Fibroblast of pulmonary artery (primary cell): ENCODE measurements at places on chromosomes 1 and 21.

GRCh38 chr1:51472359-51472758, 46.7 kb downstream of the EPS15 start:
- DNase-seq: peak; percentile 42

DNA sequence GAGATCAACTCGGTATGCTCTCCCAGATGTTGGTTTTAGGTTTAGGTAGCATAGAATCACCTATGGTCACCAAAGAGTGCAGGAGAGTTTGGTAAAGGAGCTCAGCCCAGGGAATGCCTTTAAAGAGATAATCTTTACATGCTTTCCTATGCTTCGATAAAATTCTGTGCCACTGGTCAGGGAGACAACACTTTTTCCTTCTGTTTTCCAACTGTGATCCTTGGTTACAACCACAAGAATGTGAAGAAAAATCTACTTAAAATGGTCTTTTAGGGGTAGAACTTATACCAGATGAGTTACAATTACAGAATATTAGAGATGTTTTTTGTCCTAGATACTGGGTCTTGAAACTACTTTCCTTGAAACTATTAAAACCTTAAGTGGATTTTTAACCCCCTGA, 895.6 kb downstream of the TTLL7 start:
- no peak for DNase-seq

DNA sequence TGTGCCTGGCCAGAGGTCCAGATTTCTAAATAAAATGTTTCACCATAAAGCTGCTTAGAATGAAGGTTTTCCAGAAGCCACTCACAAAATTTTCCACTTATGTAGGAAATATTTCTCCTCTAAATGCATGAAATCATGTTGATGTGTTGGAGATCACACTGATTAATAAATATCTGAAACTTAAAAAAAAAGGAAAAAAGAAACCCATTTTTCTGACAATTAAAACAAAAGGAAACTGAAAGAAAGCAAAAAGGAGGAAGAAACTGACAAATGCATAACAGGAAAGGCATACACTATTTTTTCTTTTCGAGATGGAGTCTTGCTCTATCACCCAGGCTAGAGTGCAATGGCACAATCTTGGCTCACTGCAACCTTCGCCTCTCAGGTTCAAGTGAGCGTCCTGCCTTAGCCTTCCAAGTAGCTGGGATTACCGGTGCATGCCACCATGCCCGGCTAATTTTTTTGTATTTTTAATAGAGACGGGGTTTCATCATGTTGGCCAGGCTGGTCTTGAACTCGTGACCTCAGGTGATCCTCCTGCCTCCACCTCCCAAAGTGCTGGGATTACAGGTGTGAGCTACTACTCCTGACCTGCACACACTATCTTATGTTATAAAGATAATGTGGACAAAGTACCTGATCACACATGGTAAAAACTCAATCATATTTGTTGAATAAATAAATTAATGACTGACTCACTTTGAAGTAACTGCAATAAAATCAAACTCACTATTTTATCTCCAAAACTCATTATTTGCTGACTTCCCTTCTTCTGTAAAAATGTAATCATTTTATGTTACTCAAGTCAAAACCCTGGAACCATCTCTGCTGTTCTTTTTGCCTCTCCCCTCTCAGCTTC, 149.8 kb upstream of the NR5A2 start:
- DNase-seq: no peak

DNA sequence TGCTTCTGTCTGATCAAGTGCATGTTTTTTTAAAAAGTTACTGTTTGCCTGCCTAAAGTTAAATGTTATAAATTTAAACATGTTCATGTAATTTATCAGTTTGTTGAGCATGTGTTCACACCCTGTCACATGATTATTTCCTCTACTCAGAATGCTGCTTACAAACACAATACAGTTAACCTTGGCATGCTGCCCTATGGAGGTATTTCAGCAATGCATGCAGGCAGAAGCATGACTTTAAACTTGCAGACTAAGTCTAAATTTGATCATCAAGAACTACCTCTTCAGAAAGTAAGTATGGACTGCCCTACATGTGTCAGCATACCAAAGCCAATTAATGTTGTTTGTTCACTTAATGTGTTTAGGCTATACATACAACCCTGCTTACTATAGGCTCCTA, 161.6 kb downstream of the LRRC40 start:
- peak; percentile 90 for DNase-seq

GRCh38 chr21:33246506-33246905, 16.8 kb downstream of the IFNAR2 start:
- no peak for DNase-seq

- no peak for DNase-seq
Observed at GRCh38 chr1:158731707-158732106, 11.2 kb upstream of the OR6K3 start.

DNA sequence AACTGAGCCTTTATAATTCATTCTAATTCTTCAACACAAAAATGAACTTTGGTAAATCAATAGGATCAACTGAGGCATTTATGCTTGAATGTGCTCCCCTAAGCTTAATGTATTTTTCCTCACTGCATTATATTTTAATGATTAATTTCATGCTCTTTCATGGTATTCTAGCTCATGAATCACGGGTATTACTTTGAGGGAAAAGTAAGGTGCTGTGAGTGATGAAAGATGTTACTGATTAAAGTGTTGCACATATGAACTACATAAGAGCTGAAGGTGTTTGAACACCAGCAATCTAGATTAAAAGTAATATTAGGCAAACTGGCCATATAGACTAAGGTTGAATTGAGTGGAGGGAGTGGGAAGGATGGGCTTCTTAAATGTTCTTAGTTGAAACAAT, 1.9 kb downstream of the DPYD start:
- no peak for DNase-seq

DNA sequence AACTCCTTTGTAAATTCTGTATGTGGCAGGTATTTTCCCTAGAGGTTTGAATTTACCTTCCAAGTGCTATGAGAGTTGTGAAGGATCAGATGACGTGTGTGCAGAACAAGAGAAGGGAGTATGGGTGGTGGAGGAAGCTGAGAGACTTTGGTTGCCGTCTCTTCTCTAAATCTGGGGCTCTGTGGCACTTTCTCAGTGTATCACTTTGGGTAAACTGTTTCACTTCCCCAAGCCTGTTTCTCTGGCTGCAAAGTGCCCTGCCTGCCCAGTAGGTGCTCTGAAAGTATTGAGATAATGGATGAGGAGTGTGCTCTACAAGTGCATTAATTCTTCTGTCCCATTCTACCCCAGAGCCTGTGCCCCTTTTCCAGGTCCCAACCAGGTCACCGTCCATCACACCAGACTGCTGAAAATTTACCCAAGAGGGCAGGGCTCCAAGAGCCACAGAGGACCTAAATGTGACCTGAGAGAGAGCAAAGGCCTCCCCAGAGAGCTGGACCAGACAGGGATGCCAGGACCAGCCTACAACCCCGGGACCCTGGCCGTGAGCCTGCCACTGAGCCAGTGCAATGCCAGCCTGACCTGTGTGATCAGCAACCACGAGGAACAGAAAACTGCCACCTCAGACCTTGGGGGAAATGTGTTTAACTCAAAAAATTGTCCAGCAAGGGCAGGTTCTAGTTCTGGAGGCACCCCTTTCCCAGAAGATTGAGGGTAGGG, 131.6 kb upstream of the ETV3 start:
- DNase-seq: no peak

DNA sequence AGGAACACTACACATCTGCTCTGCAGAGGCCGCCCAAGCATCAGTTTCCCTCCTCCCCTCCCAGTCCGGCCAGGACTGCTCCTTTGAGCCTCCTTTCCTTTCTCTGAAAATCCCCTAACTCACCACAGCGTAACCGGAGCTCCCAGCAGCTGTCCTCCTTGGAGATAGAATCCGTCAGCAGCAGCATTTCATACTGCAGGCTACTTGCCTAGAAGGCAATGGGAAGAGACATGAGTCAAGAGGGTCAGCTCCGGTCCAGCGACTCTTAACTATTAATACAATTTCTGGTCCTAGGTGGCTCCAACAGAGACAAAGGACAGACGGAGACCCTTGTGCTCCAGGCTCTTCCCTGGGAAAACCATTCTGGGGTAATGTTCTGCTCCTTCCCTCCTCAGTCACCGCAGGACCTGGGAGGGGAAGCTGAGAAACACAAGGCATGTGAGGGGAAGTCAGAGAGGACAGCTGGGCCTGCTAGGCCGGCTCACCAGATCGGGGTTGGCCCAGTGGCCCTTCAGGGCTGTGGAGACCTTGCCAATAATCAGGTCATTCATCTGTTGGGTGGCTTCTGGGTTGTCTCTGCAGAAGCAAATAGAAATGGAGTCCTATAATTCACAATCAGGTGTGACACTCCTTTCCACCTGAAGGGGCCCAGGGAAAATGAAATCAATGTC, 99.7 kb downstream of the UBR4 start:
- no peak for DNase-seq

GRCh38 chr1:3455670-3456448, 1.4 kb downstream of the ARHGEF16 start:
- DNase-seq: no peak

- DNase-seq: no peak
Observed at GRCh38 chr1:209207126-209207700, 376.3 kb upstream of the CAMK1G start.

- peak; percentile 67 for DNase-seq
Observed at GRCh38 chr1:44842862-44843655, at the start of gene PTCH2. TSS of gene PTCH2 (minus strand) at chr1:44843253. CDS start at chr1:44842932, 321 bp downstream.

DNA sequence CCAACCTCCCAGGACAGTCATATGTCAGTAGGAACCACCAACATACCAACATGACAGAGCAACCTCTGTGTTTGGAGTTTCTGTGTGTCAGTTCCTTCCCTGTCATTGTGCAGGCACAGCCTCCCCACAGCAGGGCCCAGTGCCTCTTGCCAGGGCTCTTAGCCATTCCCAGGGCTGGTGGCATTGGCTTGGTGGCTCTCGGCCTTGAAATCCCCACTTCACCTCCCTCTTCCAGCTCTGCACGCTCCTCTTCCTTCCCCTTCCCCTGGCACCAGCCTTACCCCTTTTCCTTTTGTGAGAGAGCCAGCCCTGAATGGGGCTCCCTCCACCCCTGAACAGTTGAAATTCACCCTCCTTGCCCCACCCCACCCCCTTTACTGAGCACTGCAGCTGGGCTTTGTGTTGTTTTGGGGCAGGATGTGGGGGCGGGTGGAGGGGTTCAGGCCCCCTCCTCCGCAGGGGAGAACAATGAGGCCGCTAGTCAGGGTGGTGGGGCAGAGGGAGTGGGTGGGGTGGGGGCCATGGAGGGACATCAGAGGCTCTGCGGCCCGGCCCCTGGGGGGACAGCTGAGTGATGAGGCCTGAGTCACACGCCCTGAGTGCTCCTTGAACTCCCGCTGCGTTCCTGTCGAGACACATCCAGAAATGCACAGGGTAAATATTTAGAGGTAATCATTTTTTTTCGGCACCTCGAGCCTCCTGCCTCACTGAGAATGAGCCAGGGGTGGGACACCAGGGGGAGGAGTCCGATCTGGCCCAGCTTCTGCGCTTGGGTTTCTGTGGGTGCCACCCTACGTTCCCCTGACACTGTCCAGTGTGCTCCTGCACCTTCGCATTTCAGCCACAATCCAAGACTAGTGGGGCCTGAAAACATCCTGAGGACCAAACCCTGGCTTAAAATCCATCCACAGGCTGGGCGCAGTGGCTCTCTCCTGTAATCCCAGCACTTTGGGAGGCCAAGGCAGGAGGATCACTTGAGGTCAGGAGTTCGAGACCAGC, 28.6 kb downstream of the LGR6 start:
- DNase-seq: no peak

DNA sequence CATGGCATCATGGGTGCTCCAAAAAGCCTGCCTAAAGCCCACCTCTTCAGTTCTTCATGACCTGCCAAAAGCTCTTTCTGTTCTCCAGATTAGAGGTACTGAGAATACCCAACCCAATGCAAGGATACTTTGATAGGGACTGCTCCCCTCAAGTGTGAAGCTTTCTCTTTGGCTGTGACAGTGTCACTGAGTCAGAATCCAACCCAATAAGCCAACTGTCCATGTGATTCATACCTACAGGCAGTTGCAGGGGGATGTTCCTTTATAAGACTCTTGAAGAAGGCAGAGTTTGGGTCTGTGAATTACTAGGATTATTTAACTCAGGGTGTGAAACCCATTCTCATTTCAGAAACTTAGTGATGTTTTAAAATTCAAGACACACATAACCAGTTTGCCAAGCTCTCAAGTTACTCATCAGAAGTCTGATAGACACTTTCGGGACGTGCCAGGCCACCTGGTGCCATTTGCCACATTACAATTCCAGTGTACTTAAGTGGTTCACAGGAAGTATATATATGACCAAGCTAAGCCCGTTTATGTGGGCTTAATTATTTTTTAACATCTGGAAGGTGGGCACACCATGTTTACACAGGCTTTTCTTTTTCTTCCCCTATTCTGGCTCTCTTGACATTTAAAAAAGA, 265.8 kb downstream of the NFIA start:
- DNase-seq: no peak

- peak; percentile 64 for DNase-seq
Observed at GRCh38 chr1:41618066-41618825, 133.8 kb upstream of the EDN2 start.

- DNase-seq: no peak
Observed at GRCh38 chr1:160708118-160708517, 3.5 kb downstream of the CD48 start.

- DNase-seq: no peak
Observed at GRCh38 chr1:111202707-111203623, 2.5 kb upstream of the DENND2D start.

DNA sequence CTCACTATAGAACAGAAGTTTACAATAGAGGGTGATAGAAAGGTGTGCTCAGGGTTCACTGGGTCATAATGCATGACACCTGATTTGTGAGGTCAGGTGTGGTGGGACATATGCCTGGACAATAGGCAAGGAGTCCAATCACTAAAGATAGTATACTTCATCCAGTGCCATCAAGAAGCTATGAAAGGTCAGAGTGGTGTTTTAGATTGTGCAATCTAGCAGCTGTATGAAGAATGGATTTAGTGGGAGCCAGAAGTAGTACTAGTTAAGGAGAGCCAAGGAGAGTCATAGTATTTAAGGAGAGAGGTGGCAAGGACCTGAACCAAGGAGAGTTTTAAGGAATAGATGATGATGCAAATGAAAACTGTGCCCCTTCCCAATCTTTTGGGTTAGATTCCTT, 80.6 kb upstream of the C1orf105 start:
- DNase-seq: no peak

- DNase-seq: peak; percentile 28
Observed at GRCh38 chr1:164561472-164561871, 2.5 kb downstream of the PBX1 start.

DNA sequence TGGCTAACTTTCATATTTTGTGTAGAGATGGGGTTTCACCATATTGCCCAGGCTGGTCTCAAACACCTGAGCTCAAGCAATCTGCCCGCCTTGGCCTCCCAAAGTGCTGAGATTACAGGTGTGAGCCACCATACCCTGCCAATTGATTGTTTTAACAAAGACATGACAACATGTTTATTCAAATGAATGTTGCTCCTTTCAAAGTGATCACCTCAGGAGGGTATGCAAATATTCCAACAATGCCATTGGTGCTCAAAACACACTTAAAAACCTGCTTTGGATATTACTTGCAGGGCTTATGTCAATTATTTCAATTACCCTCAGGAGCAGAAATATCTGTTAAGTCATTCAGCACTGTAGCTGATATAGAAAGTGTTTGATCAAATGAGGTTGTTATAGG, 7.9 kb downstream of the LAX1 start:
- no peak for DNase-seq

- DNase-seq: no peak
Observed at GRCh38 chr1:932776-933602, 9.3 kb downstream of the SAMD11 start.

GRCh38 chr1:208357644-208358507, 113.7 kb upstream of the PLXNA2 start:
- no peak for DNase-seq
